ENCODE measurements at places on chromosomes 7 and 10.

DNA sequence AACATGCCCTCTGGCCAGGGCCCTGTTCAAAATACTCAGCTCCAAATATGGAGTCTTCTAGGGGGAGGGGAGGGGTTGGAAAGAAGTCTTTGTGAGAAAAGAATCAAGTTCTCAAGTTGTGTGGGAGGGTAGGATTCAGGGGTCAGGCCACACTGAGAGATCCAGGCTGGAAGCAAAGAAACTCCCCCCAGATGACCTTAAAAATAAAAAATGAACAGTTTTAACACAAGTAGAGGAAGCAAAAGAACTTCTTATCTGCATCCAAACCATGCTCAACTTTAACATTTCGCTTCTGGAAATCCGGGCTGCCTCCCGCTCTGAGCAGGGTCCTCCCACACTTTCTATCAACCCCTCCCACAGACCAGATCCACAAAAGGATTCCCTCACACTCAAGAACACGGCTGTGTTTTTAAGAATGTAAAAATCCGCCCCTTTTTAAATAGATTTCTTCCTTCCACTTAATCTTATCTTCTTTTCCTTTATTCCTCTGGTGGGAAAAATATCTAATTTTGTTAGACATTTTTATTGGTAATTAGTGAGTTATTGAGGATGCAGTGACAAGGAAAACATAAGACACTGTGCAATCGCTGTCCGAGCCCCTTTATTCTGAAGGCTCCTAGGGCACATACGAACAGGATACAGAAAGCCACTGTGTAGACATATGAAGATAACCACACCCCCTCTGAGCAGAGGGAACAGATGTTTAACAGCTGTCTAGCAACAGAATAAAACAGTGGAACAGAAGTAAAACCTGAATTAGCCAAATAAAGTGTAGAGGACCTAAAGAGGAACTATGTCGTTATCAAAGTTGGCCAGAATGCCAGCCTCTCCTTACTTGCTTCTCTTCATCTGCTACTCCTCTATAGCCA, 43.8 kb downstream of the CYTH3 start:
- DNase-seq = no peak

DNA sequence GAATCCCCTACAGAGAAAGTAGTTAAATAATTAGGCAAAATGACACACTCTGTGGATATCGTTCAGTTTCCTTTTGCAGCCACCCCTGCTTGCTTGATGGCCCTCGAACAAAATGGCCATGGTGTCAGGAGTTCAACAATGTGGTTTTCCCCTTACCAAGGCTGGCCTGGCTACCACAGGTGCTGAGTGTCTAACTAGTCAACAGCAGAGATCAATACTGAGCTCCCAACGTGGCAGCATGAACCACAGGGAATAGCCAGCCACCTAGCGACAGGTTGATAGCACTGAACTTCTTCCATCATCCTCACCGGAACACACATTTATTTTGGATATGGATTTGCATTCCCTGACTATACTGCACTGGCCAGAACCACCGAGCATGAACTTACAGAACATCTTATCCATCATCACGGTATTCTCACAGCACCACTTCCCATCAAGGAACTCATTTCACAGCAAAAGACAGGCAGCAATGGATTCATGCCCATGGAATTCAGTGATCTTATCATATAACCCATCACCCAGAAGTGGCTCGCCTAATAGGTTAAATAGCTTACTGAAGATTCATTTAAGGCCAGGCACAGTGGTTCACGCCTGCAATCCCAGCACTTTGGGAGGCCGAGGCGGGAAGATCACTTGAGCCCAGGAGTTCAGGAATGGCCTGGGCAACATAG, 6.3 kb downstream of the C10orf67 start:
- no peak for DNase-seq

GRCh38 chr7:50662996-50663395, 97.8 kb upstream of the DDC start:
- DNase-seq = no peak

DNA sequence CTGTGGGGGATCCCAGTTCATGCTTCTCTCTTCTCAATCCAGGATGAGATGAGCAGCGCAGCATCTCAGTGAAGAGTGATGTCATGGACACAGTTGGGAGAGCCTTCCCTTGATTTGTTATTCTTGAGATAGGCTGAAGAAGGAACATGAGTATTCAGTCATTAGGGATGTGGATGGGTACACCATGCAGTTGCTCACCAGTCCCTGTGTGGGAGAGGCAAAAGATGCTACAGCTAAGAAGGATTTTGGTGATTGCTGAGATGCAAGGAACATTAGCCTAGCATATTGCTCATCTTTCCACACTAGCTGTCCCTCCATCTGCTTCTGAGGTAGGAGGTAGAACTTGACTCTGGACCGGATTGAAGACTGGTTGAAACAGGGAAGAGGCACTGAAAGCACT, 179.6 kb downstream of the GALNT17 start:
- DNase-seq = no peak

- no peak for DNase-seq
Observed at GRCh38 chr10:75941223-75941801, 509.9 kb downstream of the LRMDA start.

DNA sequence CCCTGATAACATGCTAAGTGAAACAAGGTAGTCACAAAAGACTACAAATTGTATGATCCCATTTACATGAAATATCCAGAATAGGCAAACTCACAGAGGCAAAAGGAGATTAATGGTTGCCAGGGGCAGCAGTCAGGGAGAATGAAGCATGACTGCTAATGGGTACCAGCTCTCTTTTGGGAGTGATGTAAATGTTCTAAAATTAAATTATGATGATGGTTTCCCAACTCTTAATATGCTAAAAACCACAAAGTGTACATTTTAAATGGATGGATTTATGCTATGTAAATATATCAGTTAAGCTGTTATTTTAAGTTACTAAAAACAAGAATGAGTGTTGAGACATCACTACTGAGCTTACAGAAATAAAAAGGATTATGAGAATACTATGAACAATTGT, 12.6 kb downstream of the CYP51A1 start:
- DNase-seq = no peak

Measured in activated CD4-positive, alpha-beta T cell treated with anti-CD3 and anti-CD28 coated beads, Interleukin-2, amount 50 U/mL, for 24 hours (primary cell).